ENCODE measurements at places on chromosomes 5 and 9.

GRCh38 chr9:37761511-37761910 is 7.9 kb downstream of the TRMT10B start:
- no peak for DNase-seq
- no peak overlapping the region for H3K27ac ChIP-seq
- peaks cover 26% of the 10 kb centered on the region for H3K36me3 ChIP-seq
- H3K4me1 ChIP-seq, result no peaks in the 10 kb centered on the region

DNA sequence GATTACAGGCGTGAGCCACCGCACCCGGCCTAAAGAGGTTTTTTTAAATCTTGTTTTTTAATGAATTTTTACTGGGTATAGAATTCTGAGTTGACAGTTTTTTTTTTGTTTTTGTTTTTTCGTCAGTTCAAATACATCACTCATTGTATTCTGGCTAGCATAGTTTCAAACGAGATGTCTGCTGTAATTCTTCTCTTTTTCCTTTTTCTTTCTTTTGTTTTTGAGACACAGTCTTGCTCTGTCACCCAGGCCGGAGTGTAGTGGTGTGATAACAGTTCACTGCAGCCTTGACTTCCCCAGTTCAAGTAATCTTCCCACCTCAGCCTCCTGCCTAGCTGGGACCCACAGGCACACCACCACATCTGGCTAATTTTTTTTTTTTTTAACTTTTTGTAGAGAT is 2.2 kb upstream of the PRRT1B start:
- no peak overlapping the region for H3K27ac ChIP-seq
- H3K4me3 ChIP-seq, result no peak overlapping the region
- no peak for DNase-seq
- H3K4me1 ChIP-seq, result peaks cover 26% of the 10 kb centered on the region

DNA sequence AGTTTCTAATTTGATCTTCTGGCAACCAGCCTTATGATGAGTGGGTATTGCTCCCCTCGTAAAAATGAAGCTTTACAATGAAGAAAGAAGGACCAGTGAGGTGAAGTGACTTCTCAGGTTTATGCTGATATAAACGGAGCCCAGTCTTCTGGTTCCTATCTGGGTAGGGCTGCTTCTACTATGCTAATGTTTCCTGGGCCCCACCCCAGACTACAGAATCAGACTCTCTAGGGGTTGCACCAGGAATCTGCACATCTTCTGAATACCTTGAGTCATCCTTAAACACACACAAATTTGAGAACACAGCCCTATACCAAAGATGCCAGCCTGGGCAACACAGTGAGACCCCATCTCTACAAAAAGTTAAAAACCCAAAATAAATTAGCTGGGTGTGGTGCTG is 16.2 kb downstream of the BTF3 start:
- no peak overlapping the region for H3K27ac ChIP-seq
- peaks cover 3% of the 10 kb centered on the region for H3K4me1 ChIP-seq
- no peaks in the 10 kb centered on the region for H3K27me3 ChIP-seq
- no peak overlapping the region for H3K4me3 ChIP-seq
- DNase-seq, result no peak
- no peaks in the 10 kb centered on the region for H3K36me3 ChIP-seq

DNA sequence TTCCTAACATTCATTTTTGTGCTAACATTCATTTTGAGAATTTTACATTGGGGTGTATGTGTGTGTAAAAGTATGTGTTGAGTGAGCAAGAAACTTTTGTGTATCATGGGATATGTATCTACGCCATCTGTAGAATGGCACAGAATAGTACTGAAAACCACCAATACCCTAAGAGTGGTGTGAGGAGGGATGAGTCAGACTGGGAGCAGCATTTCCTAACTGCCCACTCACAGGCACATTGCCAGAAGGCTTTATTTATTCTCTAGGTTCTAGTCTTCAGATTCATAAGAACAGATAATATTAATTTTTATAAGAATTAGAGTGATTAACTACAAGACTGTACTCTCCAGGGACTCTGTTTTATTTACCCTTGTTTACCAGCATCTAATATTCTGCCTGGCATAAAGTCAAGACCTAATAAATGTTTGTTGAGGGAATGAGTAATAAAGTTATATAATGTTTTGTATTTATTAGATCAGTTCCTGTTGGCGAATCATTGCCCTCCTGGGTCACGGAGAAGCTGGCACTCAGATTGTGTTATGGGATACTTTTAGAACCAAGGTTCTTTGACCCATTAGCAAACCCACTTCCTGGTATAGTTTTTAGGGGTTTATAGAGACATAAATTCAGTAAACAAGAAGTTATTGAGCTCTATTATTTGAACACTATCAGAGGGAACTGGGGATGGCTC is 159.1 kb upstream of the PPP2R2B start:
- no peak for DNase-seq
- no peaks in the 10 kb centered on the region for H3K36me3 ChIP-seq
- H3K4me1 ChIP-seq, result no peaks in the 10 kb centered on the region

DNA sequence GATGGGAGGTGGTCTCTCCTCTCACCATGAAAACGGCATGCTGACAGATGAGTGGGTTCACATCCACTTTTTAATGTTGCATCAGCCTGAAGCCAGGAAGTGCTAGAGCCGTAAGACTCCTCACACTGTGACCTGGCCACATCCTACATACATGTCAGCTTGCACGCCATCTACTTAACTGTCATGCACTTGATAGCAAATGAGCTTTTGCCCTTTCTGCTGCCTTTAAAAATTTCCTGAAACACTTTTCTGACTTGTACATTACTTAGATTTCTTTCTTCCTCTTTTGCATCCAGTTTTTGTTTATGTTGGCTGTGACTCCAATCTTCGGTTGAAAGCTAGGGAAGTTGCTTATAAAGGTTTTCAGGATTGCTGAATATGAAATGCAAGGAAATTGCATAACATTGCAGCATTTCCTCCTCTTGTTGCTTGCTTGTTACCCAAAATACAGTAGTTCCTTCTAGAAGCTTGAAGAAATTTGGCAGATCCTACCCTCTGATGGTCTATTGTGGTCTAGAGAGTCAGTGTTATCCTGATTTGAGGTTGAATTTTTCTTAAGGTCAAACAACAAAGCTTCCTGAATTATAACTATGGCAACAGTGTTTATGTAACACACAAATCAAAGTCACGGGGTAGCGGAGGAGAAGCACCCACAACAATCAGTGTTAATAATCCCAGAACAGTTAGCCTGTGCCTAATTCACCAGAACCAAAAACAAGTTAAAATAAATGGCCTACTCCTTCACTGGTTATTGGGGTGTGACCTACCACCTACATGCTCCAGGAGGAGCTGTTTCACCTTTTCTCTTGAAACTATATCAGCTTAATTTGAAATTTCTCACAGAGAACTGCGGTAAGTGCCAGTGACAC is 232.5 kb downstream of the ARHGAP26 start:
- H3K27me3 ChIP-seq, result no peaks in the 10 kb centered on the region
- H3K27ac ChIP-seq, result peak overlapping the region; percentile 99
- H3K4me1 ChIP-seq, result peaks cover 80% of the 10 kb centered on the region
- peaks cover 27% of the 10 kb centered on the region for H3K36me3 ChIP-seq
- DNase-seq, result peak; percentile 80
- H3K4me3 ChIP-seq, result peak overlapping the region; percentile 40

Data from activated naive CD4-positive, alpha-beta T cell treated with anti-CD3 and anti-CD28 coated beads, Interleukin-2, amount 10 ng/mL, durations not matched to agents 7 days and 5 days (primary cell).